ENCODE measurements at places on chromosomes 4 and X.

DNA sequence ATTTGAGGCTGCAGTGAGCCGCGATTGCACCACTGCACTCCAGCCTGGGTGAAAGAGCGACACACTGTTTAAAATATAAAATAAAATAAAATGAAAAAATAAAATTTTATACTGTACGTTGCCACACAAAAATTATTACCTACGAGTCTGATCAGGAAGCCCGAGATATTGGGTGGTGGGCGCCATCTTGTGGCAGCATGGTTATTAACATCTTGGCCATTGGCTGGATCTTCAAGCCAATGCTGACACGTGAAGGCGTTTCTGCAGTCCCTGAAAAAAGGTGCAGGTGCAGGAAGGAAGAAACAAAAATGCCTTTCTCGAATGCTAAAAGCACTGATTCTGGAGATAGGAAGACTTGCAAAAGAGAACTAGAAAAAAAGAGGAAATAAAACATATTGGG lies 4.9 kb upstream of the TLR8 start:
- DNase-seq = peak; percentile 66

GRCh38 chrX:123217077-123217476 lies 33.0 kb downstream of the GRIA3 start:
- no peak for DNase-seq

GRCh38 chr4:117986321-117986720 lies 48.0 kb upstream of the NDST3 start:
- DNase-seq = no peak

- DNase-seq = no peak
Measured at GRCh38 chr4:169286562-169287301, 16.0 kb upstream of the SH3RF1 start.

- no peak for DNase-seq
Measured at GRCh38 chr4:101649790-101650515, 140.6 kb upstream of the BANK1 start.

- DNase-seq = no peak
Measured at GRCh38 chr4:165929662-165930061, 56.6 kb downstream of the TLL1 start.

GRCh38 chrX:38868321-38868720 lies 67.1 kb downstream of the MID1IP1 start:
- DNase-seq = no peak

GRCh38 chr4:121192480-121192879 lies 28.4 kb upstream of the TNIP3 start:
- DNase-seq = peak; percentile 32

- no peak for DNase-seq
Measured at GRCh38 chr4:7687796-7688195, 251.9 kb downstream of the AFAP1 start.

- no peak for DNase-seq
Measured at GRCh38 chr4:38195486-38195885, 235.3 kb downstream of the PTTG2 start.

DNA sequence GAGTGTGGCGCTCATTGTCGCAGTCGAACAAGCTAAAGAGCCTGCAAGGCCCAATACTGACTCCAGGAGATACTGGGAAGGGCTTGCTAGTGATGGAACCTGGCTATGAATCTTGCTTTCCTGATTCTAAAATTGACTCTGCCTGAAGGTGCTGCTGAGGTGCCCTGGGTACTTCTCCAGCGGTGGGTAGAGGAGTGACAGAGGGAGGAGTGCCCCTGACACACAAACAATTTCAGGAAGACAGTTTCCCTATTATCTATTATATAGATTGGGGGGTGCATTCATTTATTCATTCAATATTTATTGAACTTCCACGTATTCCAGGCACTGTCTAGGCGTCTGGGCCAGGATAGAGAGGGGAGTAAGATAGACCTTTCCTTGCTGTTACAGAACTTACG lies 339.2 kb upstream of the GATB start:
- DNase-seq = no peak

DNA sequence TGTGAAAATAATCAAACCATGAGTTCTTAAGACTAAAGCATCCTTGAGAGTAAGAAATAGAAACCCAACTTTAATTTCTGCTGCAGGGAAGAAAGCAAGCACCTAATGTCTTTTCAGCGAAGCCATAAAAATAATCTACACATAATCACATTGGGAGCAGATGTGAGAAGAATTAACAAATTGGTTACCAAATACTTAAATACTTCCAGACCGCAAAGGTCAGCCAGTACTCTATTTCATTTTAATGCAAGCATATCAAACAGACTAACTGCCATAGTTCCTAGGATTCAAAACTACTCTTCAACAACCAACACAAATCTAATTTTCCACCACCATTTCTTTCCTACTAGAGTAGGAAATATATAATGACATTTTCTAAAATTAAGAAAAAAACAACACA lies 144.8 kb upstream of the SLIT2 start:
- DNase-seq = no peak

- DNase-seq = no peak
Measured at GRCh38 chrX:39050427-39050826, 249.2 kb downstream of the MID1IP1 start.

- DNase-seq = no peak
Measured at GRCh38 chrX:30568136-30568535, 9.4 kb downstream of the TASL start.

DNA sequence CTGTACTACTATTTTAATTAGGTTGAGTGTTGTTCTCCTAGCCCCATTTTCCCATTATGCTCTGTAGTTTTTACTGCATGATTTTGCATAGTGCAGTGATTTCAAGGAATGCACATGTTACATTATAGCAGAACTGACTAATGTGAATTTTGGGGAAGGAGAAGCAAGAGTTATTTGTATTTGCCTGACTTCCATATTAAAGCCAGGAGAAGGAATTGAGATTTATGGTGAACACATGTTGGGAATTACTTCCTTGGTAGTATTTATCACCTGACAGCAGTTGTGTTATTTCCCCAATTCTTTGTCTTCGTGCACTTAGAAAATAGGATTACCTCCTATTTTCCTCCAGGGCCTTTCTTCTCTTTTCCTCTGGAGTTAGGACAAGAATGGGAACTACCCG lies 3.2 kb downstream of the TMEM144 start:
- no peak for DNase-seq

GRCh38 chr4:185840201-185840600 lies 28.2 kb upstream of the SORBS2 start:
- no peak for DNase-seq

- DNase-seq = no peak
Measured at GRCh38 chrX:88526385-88526784, 220.6 kb upstream of the CPXCR1 start.

- DNase-seq = no peak
Measured at GRCh38 chrX:34560180-34560579, 96.9 kb downstream of the TMEM47 start.

DNA sequence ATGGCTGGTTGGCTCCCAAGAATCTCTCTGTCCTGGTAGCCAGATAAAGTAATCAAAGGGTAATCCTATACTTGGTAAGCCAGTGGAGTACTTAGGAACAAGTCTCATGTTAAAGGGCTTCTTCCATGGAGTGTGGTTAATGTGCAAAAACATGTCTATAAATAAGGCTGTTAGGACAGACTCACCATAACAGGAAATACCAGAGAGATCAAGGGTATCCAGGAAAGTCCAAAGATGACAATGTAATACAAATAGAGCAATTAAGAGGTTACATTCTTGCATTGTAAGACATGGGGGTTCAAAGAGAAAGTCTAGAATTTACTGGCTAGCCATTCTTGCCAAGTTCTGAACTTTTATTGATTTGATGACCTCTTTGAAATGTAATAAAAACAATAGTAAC lies 61.9 kb upstream of the ZCCHC13 start:
- no peak for DNase-seq

DNA sequence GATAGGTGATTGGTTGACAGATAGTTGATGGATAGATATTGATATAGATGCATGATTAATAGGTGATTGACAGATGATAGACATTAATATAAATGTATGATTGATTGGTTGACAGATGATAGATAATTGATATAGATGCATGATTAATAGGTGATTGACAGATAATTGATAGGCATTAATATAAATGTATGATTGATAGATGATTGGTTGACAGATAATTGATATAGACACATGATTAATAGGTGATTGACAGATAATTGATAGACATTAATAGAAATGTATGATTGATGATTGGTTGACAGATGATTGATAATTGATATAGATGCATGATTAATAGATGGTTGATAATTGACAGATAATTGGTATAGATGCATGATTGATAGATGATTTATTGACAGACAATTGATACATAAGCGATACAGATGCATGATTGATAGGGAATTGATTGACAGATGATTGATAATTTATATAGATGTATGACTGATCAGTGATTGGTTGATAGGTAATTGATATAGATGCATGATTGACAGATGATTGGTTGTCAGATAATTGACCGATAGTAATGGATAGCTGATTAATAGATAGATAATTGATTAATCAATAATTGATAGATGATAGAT lies 44.9 kb upstream of the PPP2R3B start:
- DNase-seq = no peak

DNA sequence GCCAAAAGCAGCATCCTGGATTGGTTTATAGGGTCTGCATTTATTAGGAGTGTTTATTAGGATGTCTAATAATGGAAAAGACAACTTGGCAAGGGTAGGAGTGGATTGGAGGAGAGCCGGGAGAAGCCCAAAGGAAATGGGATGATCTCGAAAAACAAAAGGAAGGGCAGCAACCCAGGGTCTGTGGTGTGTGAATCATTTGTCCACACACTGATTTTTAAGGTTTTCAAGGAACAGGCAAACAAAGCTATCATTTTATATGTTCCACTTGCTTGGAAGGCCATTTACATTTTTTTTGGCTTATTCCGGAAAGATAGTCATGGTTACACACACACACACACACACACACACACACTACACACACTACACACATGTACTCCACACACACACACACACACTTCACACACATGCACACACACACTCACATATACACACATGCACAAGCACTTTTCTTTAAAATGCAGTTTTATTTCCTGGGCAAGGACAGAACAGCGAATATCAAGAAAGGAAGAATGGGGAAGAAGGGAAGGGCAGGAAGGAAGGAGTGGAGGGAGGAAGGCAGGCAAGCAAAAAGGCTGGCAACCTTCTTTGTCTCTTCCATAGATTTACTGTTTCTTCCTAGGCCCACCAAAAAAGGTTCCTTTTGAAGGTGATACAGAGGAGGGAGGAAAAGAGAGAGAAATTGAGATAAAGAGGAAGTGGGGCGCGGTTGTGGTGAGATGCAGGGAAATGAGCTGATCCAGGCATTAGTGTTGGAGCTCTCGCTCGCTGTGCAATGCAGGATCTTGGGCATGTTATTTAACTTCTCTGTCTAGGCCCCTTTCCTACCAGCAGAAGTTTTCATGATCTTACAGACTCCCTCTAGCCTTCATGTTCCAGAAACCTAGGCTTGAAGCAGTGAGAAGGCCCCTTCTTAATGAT lies 88.6 kb upstream of the MAML3 start:
- no peak for DNase-seq

- no peak for DNase-seq
Measured at GRCh38 chr4:84177831-84178542, 321.1 kb downstream of the NKX6-1 start.

GRCh38 chrX:75547783-75548182 lies 24.9 kb upstream of the ZDHHC15 start:
- DNase-seq = no peak

- DNase-seq = no peak
Measured at GRCh38 chr4:148061141-148061481, 329.2 kb downstream of the ARHGAP10 start.

DNA sequence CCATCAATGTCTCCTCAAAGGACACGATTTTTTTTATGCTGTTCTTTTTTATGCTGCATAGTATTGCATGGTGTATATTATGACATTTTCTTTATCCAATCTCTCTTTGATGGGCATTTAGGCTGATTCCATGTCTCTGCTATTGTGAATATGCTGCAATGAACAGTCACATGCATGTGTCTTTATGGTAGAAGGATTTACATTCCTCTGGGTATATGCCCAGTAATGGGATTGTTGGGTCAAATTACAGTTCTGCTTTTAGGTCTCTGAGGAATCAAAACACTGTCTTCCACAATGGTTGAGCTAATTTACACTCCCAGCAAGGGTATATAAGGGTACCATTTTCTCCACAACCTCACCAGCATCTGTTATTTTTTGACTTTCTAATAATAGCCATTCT lies 113.9 kb downstream of the GRIA3 start:
- DNase-seq = no peak

- DNase-seq = no peak
Measured at GRCh38 chrX:130909469-130910136, 6.6 kb upstream of the ENOX2 start.

GRCh38 chr4:26261405-26261804 lies 59.4 kb upstream of the RBPJ start:
- no peak for DNase-seq

DNA sequence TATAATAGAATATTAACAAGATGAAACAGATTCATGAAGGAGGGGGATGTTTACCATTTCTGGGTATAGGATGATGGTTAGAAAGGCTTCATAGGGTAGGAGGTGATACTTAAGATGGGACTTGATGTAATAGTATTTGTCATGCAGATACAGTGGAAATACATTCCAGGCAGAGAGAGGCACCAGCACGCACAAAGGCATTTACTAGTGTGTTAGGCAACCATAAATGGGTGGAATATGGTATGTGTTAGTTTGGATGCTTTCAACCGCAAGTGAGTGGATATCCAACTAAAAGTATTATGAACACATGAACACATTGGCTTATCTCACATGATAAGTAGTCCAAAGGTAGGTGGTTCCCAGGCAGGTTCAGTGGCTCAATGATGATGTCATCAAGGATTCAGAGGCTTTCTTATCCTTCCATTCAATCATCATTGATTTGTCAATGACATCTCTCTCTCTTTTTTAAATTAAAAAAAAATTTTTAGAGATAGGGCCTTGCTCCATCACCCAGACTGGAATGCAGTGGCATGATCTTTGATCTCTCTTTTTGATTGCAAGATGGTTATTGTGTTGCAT lies 12.7 kb upstream of the STARD8 start:
- DNase-seq = no peak

DNA sequence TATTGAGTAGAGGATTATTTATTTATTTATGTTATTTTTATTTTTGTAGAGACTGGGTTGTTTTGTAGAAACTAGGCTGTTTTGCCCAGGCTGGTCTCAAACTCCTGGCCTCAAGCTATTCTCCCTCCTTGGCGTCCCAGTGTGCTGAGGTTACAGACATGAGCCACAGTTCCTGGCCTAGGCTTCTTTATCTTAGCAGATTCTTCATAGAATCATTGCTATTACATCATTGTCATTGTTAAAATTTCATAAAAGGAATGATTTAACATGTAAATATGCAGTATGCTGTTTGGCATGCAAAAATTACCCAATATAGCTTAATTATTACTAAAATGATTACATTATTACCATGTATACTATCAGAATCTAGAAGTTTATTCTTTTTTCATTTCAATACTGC lies 24.2 kb downstream of the SULT1E1 start:
- no peak for DNase-seq

GRCh38 chr4:168293386-168293975 lies 25.1 kb downstream of the DDX60 start:
- no peak for DNase-seq
